ENCODE measurements at places on chromosomes 4 and X. TPM values are rescaled to one million over a fixed set of nuclear protein-coding genes. Genes with fewer than 3 reads are reported as not detected.

The EIF1AX gene
- total RNA-seq, result 95.2 TPM

DNA sequence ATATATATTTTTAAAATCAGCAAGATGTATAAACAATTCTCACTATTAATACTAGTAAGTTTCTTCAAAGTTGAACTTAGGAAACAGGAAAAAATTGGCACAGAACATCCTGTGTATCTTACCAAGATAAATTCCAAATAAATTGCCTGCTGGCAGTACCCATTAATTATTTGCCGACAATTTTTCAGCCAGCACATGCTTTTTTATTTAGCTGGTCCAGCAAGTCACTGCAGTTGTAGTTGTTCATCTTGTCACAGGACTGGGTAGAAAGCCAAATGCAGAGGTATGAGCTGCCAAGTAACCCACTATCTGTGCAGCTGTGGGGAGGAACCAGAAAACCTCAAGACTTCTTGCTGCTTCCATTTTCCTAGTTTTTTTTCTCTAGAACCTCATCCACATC, 113.4 kb downstream of the PACRGL start:
- DNase-seq, result no peak

- no peak for DNase-seq
Measured at GRCh38 chr4:120616-121015, 3.7 kb upstream of the ZNF718 start.

DNA sequence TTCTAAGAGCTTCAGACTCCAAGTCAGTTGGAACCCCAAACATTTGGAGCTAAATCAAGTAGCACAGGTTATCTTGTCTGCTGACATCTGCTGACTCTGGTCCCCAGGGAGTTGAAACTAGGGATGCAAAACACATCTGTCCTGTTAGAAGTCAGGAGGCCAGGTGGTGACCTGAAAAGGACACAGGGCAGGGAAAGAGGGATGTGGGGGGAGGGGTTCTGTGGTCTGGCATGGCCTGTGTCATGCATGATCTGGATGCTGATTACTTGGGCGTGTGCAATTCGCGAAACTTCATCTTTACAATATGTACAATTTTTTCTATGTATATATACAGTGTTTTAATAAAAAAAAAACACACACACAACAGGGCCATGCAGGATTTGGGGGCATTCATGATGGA, 55.3 kb downstream of the FHDC1 start:
- no peak for DNase-seq

The TCEAL5 gene
- total RNA-seq, result not detected

DNA sequence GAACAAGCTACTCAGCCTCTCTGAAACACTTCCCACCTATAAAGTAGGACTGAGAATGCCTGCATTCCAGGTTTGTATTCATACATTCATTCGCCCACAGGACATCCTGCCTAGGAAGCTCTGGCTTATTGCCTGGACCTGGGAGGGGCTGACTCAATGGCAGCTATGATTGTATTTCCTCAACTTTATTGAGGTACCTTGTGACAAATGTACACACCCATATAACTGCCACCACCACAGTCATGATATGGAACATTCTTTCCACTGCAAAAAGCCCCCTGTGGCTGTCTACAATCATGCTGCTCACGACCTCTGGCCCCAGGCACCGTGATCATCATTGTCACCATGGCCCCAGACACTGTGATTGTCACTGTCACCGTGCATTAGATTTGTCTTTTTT, 68.3 kb downstream of the ABLIM2 start:
- no peak for DNase-seq

The P2RY10 gene
- total RNA-seq, result not detected

GRCh38 chrX:32987142-32987541, 224.2 kb downstream of the DMD start:
- no peak for DNase-seq

DNA sequence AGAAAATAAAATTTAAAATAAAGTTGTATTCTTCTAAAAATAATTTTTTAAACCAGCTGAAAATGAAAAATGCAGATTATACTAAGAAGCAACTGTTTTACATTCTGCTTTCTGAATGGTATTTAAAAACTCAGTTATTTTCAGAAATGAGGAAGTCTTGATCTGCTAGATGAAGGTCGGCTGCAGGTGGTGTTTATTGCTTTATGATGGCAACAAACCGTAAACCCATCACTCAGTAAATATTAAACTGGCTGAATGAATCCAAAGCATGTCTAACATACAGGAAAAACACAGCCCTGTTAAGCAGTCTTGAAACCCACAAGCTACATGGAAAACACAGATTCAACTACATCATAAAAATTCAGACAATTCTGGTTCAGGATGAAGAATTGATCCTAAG, 29.3 kb downstream of the DYNLT3 start:
- no peak for DNase-seq

DNA sequence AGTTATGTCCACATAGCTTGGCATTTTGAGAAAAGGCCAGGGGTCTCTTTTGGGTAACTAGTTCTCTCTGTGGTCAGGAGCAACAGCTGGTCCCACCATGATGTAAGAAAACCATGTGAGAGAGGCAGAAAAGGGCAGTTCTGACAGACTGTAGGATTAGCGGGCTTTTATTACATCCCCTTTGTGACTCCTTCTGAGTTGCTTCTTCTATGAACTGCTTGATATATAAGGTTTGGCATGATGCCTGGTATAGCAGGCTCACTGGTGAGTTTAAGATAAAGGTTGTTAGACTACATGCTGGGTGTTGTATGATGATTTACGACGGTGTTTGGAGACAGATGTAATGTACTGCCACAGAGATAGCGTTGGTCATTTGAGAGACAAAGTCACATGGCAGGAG, 2308.1 kb upstream of the AGA start:
- no peak for DNase-seq

DNA sequence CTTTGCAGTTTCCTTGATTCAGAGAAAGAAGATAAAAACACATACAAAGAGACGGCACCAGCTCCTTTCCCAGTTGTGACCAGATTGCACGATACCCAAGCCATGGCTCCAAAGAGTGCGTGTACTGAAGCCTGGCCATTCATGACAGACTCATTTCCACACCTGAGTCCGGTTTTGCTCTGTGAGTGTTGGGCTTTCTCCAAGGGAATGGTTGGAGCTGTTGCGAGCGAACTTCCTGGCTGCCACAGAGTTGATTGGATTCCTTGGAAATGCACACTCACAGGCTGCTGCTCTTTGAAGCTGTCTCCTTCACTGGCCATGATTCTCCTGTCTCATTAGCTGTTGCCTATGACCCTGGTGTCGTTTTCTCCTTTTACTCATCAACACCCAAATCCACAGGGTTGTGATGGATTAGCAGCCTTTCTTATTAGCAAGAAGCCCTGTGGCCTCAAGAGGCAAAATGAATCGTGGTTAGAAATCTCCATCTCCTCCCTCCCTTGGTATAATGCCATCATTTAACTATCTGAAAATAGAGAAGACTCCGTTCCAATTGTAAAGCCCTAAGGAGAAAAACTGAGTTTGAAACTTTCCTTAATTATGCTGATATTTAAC, 43.9 kb upstream of the BBS12 start:
- DNase-seq, result no peak

DNA sequence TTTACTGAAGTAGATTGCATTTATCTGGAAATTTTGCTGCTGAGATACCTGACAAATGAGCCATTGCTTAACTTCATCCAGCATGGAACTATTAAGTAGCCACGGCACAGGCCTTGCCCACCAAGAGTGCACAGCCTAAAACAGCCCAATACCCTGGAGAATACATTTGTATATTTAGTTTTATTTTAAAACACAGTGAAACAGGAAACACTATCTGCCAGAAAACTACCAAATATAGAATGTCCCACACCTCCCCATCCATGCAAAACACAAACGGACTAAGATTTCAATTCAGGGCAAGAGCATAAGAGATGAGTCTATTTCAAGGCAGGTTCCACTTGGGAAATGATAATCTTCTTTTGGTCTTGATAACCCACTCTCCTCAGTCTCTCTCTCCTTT, 57.1 kb downstream of the MAML3 start:
- no peak for DNase-seq

The FABP2 gene
- 4.1 TPM for total RNA-seq

DNA sequence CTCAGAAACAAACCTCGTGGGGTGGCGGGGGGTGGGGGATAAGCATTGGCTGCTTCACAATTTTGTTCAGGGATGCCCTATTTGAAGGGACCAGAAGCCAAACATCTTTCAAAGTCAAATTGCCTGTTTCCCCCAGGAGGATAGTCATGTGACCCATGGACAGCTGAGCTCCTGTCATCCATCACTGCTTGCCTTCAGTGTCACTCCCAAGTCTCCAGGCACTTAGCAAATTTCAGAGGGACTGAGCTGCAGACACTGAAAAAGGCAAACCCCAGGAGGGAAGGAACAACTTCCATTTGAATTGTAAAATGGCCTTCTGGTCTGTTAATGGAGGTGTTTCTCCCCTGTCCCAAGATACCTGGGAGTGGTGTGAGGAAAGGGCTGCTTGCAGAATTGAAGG, 73.4 kb downstream of the FRMPD3 start:
- no peak for DNase-seq

DNA sequence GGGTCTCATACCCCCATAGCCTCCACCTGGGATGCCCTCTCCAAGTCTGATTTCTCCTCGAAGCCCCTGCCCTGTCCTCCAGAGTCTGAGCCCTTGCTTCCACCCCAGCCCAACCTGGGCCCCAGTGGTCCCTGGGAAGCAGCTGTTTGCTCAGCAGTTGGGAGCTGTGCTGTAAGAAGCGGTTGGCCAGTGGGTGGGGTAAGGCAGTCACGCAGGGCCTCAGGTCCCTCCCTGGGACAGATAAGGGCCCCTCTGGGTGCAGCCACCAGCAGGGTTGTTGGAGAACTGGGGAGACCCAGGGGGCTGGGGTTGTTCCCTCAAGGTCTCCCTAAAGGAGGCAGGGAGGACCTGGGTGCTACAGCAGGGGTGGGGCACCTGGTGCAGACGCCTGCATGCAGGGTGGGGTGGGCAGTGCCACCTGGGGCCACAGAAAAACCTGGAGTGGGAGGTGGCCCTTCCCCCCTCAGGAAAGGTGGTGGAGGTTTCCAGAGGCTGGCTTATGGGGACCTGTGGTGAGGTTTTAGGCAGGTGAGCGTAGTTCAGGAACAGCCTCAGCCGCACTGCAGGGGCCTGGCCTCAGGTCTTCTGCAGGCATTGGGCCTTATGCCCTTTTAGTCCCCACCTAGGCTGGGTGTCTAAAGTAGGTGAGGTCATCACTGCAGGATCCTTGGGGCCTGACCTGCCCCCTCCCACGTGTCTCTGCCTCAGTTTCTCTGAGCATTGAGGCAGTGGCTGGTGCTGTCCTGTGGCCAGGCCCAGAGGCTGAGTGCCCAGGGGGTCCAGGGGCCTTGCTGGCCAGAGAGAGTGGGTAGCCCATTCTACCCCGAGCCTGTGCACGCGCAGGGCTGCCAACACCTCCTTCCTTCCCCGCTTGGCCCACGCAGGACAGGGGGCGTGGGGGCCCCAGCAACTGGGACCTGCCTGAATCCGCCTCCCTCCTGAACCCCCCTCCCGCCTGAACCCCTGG, 3.1 kb upstream of the SLC26A1 start:
- no peak for DNase-seq

DNA sequence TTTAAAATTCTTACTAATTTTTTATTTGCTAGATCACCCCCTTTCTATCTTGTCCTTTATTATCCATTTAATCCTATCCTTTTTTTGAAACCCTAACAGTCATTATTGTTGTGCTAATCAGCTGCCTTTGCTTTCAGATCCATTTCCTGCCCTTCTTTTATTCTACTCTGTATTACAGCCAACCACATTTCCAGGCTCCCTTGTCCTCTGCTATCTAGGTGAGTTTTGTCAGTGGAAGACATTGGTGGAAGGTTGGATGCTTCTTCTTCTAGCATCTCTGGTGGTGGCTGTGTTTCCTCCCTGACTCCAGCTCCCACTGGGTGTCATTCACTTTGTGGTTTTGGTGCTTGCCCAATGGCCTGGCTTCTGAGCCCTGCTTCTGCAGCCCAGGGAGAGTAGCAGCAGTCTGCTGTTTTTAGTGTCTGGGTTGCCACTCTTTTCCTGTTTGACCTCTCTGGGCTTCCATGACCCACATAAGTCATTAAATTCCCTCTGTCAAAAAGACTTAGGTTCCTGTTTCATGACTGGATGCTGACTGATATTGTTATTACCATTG, 225.2 kb upstream of the PGRMC2 start:
- no peak for DNase-seq

DNA sequence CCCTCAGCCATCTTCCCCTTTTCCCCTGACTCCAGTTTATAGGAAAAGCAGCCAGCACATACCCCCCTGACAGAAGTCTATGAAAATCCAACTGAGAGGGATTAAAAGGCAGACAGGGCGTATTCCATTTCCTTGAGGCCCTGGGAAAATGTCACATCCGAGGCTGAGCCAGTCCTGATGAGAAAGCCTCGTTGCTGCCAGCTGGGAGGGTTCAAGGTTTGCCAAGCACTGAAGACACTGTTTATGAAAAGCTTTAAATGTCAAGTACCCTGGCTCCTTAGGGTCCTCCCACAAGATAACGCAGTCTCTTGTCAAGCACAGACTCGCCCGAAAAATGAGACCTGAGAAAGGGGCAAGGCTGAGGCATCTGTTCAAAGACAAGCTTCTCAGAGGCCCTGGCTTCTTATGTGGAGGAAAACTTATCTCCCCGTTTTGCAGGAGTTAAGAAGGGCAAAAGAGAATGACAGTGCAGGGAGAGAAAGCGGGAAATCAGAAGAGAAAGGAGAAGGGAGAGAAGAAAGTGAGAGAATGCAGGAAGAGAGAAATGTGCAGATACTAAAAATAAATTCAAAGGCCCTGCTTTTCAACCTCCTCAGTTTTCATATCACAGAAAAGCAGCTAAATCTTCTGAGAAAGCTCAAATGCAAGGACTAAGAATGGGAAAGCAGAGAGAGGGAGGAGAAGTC, 44.7 kb downstream of the SCD5 start:
- DNase-seq, result no peak

The HPGD gene
- total RNA-seq, result 16.5 TPM

- no peak for DNase-seq
Measured at GRCh38 chr4:150308824-150309472, 230.7 kb downstream of the DCLK2 start.

DNA sequence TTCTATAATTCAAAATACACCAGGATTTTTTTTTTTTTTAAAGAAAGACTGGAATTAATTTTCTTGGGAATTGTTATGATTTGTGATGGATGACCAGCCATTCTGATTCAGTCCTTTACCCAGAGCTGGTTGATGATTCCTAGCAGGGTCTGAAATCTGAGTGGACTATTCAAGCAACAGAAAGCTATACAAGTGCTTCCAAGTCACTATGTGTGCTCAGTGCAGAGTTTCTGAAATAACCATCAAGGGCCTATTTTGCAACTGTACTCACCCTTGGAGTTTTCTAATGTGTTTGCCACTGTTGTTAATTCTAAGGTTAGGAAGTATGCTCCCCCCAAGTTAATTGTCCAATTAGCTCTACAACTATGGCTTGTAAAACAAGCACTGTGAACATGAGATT, 137.7 kb upstream of the RAPGEF2 start:
- no peak for DNase-seq

The FOXP3 gene
- total RNA-seq, result 0.58 TPM

GRCh38 chr4:115187136-115187535, 73.7 kb upstream of the NDST4 start:
- no peak for DNase-seq

Data from type B pancreatic cell (in vitro differentiated cells).